ENCODE measurements at places on chromosomes 16 and 17.

DNA sequence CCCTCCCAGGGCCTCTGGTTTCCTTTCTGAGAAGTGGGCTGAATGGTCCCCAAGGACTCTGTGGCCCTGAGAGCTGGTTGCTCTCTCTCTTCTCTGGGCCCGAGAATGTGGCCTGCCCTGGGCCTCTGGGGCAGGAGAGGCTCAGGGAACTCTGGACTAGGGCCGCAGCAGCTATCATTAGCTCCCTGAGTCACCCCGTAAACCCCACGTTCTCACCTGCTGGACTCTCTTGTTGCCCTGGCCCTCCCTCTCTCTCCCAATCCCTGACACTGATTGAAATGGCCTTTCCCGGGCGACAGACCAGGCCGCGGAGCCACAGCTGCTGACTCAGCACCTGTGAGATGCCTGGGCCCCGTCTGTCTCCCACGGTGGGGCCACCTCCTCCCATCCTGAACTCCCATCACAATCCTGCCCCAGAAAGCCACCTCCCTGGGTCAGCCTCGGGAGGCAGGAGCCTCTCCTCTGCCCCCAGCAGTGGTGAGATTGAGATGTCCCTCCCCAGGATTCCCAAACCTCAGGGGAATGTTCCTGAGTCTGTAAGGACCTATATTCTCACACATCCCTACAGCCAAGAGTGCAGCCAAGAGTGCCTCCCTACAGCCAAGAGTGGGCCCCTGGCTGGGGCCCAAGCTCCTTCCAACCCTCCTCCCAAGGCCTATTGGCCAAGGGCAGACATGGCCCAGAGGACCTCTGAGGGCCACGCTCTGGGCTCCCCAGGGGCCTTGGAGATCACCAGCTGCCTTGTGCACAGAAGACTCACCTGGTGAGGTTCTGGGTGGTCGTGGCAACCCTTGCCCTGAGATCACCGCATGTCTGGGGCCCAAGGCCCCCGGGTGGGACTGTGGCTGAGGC is 470 bp downstream of the TRPV3 start:
- DNase-seq = no peak

DNA sequence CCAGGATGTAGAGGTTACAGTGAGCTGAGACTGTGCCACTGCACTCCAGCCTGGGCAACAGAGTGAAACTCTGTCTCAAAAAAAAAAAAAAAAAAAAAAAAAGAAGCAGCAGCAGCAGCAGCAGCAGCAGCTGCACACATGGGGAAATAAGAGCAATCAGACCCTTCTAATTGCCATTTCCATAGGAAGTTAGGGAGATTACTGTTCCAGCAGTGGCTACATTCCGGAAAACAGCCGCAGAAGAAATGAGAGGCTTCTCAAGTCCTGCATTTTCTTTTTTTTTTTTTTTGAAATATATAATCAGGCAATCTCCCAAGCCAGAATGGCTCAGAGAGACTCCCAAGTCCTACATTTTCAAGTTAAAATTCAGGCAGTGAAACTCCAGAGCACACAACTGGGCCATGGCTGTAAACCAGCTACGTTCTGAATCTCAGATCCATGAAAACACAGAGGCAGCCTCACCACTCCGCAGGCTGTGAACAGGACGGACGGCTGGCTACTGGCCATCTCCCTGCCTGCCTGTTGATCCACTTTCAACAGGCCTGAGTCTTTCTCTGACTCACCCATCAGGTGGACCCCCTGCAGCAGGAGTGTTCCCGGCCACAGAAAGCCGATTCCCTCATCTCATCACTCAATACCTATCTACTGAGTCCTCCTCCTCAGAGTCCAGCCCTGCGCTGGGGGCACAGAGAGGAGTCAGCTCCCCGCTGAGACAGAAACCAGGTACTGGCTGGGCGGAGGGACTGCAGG is 15.0 kb downstream of the TRPV1 start:
- DNase-seq = no peak

DNA sequence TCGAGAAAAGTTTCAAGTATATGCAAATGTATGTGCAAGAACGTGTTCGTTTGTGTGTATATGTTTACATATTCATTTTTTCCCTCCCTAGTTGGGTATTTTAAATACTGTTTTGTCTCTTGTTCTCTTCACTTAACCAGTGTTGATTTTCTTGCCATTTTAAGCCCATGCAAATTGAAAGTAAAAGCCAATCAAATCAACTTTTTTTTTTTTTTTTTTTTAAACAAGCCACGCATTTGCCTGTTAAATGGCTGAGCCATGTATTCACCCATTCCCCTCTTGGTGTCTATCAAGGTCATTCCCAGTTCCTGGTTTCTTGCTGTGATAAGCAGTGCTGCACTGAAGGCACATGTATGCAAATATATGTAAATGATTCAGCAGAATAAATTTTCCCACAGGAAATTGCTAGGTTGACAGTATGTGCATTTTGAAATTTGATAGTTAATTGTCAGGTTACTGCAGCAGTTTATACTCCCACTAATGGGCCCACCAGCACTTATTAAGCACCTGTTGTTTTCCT is 12.2 kb downstream of the ABCC1 start:
- no peak for DNase-seq

GRCh38 chr16:89600956-89601355 is 12.5 kb upstream of the DPEP1 start:
- DNase-seq = no peak

GRCh38 chr17:54948380-54948779 is 20.1 kb downstream of the COX11 start:
- no peak for DNase-seq

GRCh38 chr17:58539698-58540097 is 25.3 kb upstream of the MTMR4 start:
- no peak for DNase-seq

GRCh38 chr17:45009676-45010467 is 41.6 kb downstream of the DCAKD start:
- DNase-seq = no peak

DNA sequence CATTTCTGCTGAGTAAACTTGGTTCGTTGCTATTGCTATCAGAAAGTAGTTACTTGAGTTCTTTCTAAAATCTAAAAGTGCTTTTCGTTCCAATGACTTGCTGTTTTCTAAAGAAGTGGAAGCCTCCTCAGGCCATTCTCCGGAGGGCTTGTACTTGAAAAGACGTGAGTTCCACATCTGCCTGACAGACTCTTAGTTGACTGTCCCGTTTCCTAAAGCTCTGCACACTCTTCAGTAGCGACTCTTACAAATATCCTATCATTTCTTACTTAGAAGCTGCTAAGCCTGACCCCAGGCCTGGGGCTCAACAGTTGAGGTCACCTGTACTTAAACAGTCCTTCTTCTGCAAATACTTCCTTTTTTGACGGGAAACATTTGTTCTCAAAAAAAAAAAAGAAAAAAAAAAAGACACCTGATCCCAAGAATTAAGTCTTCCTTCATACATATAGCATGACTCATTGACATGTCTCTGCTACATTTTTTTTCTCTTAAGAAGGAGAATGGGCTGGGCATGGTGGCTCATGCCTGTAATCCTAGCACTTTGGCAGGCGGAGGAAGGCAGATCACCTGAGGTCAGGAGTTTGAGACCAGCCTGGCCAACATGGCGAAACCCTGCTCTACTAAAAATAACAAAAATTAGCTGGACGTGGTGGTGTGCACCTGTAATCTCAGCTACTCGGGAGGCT is 61.5 kb downstream of the DHRS7C start:
- no peak for DNase-seq

GRCh38 chr17:13484020-13484419 is 117.7 kb downstream of the HS3ST3A1 start:
- no peak for DNase-seq

DNA sequence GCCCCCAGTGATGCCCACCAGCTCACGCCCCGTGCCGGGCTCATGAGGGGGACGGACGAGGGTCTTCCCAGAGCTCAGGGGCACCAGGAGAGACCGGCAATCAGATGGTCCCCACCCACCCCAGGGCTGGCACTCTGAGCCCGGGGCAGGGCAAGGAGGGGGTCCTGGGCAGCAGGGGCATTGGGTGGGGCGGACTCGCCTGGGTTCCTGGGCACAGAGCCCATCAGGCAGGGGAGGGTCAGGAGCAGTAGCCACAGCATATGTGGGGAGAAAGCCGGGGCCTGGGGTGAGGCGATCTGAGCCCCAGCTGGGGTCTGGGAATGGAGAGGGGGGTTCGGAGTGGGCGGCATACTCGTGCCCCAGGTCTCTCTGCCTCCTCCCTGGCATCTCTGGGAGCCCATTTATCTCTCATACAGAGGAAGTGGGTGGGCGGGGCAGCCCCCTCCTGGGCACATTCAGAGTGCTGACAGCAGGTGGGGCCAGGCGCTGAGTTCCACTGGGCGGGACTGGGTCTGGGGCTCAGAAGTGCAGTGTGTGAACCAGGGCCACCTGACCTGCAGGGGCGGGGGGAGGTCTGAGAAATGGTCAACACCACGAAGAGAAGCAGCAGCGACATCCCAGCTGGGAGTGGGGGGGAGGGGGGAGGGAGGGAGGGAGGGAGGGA is 20.5 kb upstream of the UBE2I start:
- no peak for DNase-seq

- DNase-seq = no peak
Measured at GRCh38 chr17:63395075-63395805, 50.9 kb downstream of the CYB561 start.

GRCh38 chr17:59423137-59423724 is 91.8 kb downstream of the YPEL2 start:
- no peak for DNase-seq

DNA sequence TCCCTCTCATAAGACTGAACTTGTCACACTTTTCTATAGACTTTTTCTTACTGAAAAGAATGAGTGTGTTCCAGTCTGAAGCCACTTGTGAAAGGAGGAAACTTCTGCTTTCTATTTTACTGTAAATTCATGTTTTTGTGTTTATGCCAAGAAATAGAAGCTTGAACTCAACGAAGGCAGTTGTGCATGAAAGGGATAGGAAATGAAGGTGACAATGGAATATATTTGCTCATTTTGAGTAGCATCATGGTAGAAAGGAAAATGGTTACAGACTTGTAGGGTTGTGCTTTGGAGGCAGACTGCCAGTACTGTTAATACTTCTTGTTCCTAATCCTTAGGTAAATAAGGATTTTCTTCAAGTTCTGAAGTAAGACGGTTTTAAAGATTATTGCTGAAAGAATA is 8.1 kb downstream of the CLTC start:
- no peak for DNase-seq

DNA sequence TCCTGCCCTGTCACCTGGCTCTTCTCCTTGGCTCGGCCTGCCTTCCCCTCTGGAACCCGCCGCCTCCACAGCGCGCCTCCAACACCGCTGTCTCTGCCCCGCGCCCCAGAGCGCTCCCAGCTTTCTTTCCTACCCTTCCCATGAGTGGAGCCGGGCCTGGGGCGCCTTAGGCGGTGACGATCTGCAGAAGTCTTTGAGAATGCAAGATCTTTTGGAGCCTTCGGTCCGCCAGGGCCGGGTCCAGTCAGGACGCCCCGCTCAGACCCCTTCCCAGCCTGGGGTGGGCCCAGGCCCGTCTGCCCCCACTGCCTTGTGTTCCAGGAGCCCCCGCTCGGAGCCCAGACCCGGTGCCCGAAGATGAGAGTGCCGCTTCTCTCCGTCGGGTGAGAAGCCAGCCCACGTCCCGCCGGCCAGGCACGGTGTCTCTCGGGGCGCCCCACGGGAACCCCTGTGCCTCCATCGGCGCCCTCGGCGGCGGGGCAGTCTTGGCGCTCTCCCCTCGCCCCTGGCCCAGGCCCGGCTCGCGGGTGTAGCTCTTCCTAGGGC is 40.0 kb downstream of the MRM1 start:
- no peak for DNase-seq

DNA sequence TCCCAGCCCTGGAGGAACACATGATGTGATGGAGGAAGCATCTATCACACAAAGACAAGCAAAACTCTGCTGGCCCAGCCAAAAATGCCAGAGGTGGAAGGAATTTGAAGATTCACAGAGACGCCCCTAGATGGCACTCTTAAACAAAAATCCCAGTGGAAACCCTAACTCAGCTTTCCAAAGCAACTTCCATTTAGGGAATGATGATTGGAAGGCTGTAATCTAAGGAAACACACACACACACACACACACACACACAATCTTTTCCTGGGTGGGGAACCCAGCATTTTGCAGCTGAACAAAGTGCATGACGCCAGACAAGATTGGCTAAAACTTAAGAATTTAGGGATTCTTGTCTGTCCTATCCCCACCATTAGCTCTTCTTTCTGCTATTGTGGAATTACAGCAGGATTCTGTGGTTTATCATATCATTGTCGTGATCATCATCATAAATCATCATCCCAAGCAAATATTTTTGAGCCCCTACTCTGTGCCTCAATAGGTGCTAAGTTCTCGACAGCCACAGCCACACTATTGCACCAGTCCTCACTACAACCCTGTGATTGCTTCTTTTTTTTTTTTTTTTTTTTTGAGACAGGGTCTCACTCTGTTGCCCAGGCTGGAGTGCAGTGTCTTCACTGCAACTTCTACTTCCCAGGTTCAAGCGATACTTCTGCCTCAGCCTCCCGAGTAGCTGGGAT is 1.6 kb upstream of the LDAF1 start:
- peak; percentile 44 for DNase-seq

GRCh38 chr17:21100636-21101035 is 26.1 kb upstream of the DHRS7B start:
- DNase-seq = no peak

DNA sequence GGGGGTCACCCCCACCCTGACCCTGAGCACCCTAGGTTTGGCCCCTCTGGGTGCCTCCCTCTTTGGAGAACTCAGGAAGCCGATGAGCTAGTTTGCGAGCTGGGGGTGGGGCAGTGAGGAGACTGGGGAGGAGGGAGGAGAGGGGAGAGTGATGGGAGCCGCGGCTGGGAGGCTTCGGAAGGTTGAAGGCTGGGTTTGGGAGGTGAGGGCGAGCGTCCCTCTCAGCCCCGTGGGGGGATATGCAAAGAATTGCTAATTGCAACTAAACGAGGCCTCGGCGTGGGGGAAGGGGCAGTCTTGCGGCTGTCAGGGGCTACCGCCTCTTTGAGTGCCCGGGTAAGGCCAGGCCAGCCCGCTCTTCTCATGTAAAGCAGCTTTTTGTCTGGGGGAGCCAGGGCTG is 17.6 kb upstream of the FZD2 start:
- DNase-seq = no peak

GRCh38 chr16:75351183-75351582 is 82.1 kb downstream of the CFDP1 start:
- no peak for DNase-seq

DNA sequence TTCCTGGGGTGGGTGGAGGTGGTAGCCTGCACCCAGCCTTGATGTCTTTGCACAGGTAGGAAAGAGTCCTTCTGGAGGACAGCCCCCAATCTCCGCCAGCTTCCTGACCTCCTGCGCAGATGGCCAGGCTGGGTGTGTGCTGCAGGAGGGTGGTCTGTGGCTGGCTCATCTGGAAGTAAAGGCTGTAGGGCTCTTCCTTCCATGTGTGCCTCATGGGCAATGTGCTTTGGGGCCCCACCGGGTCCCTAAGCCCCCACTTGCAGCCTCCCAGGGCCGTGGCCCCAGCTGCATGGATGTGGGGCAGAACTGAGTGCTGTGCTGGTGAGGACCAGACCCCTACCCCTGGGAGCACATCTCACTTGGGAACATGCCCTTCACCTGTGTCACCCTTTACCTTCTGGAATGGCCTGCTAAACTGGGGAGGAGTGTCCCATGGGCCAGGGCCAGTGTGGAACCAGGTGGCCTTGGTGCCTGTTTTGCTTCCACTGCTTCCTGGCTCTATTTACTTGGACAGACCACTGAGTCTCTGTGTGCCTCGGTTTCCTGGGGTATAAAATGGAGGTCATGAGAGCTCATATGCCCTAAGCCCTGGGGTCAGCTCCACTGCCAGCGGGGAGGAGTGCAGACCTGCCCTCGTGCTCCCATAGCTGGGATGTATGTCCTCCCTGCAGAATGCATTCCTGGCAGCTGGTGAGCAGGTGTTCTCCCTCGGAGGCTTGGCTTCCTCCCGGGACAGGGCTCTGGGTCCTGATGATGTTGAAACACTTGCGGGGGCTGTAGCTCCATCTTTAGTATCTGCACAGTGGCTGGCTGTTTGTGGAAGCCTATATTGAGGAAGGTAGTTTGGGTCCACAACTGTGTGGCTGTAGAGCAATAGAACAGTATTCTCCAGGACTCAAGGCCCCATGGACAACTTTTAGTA is 18.0 kb downstream of the MPRIP start:
- no peak for DNase-seq
